ENCODE measurements at places on chromosomes 12 and 14.

DNA sequence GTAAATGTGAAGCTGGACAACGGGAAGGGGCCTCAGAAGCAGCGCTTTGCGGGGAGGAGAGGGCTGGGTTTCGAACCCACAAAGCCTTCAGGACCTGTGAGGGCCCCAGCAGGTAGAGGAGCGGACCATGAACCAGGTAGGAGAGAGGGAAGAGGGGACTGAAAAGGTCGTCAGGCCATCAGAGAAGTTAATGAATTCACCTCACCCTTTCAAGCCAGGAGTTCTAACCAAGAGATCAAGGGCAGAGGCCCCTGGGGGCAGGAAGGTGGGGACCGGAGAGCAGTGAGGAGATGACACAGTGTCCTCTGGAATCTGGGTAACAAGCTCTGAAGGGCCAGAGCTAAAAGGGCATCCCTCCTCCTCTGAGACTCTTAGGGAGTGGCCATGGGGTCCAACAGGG lies 19.4 kb downstream of the SERPINA1 start:
- DNase-seq = no peak

DNA sequence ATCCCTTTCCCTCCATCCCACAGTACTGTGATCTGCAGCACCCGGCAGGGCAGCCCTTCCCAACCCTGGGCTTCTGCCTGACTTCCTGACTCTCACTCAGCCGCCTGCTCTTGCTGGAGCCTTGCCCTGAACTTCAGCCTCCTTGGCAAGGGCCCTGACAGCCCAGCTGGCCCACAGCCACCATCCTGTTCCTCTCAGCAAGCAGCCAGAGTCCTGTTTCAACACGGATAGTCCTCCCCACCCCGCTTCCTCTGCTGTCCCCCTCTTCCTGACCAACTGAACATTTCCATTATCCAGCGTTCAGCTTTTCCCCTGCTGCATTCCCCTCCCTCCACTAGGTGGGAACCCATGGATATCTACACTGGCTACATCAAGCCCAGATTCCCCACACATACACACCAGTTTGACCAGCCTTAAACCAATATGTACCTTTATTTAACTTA lies 74.0 kb upstream of the MDM1 start:
- no peak for DNase-seq

DNA sequence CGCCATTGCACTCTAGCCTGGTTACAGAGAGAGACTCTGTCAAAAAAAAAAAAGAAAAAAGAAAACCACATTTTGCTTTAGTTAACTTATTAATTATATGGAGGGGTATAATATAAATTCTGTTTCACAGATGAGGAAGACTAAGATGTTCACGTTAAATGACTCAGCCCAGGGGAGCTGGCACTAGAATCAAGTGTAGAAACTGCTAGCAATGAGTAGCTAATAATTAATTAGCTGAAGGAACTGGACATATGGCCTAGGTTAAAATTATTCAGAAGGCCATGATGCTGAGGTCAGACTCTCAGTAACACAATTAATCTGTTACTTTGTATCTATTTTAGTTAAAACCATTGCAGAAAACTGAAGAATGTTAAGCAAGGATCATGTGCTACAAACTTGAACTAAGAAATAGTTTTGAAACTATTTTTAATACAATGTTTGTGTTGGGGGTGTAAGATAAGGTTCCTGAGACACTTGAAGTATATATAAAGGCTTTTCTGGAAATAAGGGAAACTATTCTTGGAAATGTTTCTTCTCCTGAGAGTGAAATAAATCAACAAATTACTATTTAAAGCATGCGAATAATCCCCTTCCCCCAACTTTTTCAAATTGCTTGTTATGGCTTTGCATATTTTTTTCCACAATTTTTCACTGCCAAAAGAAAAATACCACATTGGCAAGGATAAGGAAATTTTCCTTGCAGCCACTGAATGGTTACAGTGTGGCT lies 589.3 kb downstream of the SOX5 start:
- DNase-seq = no peak

GRCh38 chr14:102389246-102389645 lies 26.5 kb downstream of the TECPR2 start:
- DNase-seq = no peak

- peak; percentile 88 for DNase-seq
Measured at GRCh38 chr14:104800771-104801519, at the start of gene ZBTB42. TSS of gene ZBTB42 (plus strand) at chr14:104801101. CDS start at chr14:104801198, 97 bp downstream.

DNA sequence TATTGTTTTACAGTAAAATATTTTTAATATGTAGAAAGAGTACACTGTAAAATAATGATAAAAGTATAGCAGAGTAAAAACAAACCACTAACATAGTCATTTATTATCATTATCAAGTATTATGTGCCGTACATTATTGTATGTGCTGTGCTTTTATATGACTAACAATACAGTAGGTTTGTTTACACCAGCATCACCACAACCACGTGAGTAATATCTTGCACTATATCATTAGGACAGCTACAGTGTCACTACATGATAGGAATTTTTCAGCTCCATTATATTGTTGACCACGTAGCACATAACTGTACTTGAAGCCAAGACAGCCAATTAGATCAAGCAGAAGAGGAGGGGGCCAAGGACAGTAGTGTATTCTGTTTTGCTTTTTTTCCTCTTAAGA lies 415.4 kb downstream of the RAD51B start:
- DNase-seq = no peak

- no peak for DNase-seq
Measured at GRCh38 chr12:123046431-123046830, 66.0 kb downstream of the ARL6IP4 start.

- no peak for DNase-seq
Measured at GRCh38 chr14:98195256-98195655, 1076.7 kb downstream of the BCL11B start.

Data from CD4-positive, alpha-beta T cell (primary cell).